ENCODE measurements at places on chromosomes 13 and 19.

DNA sequence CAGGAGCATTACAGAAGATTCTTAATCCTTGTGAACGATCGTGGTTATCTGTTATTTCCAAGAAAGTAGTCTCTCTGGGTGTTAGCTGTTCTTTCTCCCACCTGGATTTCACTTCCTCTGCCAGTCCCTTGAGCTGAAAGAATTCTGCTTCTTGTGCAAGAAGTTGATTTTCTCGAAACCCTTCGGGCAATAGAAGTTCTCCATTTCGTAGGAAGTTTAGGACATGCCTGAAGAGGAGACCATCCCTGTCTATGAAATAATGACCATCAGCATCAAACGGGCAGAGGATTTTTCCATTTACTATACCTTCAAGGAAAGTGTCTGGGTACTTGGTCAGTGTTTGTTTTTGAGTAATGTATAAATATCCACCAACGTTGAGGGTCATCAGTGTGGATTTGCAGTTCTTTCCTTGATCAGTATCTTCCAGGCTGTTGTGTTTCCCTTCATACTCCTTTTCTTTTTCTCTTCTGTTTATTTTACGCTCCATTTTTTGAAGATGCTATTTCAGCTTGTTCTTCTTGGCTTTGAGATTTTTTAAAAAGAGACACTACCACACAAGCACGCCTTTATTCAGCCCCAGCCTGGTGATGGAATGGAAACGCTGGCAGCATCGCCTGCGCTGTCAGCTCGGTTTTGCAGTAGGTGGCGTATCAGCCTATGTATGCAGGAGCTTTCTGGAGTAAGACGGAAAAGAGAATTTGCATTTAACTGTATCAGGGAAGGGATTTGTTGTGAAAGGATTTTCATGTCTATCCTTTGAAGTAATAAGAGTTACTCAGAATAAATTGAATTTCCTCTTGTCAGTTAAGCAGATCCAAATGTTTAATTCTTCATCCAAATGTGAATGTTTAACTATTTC lies 6.5 kb downstream of the KCTD4 start:
- no peak for DNase-seq

- no peak for DNase-seq
Observed at GRCh38 chr13:83907196-83907989, 25.1 kb upstream of the SLITRK1 start.

GRCh38 chr13:101423872-101424271 lies 7.6 kb upstream of the NALCN start:
- no peak for DNase-seq

DNA sequence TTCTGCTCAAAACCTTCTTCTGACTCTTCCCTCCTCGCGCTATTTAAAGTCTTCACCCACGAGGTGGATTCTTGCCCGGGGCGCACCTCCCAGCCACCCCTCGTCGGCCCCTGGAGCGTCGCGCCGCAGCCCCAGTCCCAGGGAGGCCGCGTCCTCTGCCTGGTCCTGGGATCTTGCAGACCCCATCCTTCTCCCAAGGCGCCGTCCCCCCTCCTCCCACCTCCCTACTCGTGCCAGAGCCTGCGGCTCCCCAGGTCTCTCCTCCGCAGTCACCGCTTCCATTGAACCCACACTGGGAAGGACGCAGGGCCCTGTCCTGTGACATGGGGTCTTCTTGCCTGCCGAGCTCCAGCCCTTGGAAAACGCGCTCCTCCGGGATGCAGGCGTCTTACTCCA lies 486 bp downstream of the ZNF808 start:
- no peak for DNase-seq

DNA sequence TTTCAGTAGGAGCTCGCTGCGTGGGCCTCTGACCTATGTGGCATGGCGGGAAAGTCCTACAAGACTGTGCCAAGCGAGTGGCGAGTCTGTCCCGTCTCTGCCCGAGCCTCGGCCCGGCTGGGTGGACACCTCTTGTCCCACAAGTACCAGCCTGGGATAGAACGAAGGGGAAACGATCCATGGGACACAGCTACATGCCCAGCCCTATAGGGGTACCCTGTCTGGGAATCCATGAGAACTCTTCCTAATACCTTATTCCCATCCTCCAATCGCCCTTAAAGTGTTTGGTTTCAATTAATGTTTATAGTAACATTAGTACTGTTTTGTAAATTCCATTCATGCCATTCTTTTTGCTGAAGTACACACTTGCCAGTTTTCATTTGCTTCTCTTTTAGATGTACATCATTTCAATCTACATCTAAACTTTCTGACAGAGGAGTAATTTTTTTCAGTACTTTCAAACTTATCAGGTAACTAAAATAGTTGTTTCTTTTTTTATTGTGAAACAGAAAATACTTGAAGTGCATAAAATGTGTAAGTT lies 667 bp upstream of the ZNF790 start:
- DNase-seq: no peak

- no peak for DNase-seq
Observed at GRCh38 chr19:6777434-6777833, 4.9 kb downstream of the VAV1 start.

- DNase-seq: no peak
Observed at GRCh38 chr13:105678072-105678471, 857.4 kb downstream of the EFNB2 start.

DNA sequence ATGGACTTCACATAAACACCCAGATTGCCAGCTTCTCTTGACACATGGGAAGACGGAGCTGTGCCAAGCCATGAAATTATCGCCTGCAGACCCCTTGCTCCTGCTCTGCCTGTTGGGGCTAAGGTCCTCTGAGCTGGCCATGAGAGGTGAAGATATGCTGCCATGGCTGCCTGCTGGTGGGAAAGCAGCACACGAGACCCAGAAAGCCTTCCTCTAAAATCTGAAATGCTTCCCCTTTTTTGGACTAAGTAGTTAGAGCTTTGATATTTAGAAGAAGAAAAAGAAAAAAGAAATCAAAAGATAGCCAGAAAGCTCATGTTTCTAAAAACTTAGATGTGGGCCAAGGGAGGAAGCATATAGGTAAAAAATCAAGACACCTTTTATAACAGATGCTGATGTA lies 11.2 kb downstream of the WDFY2 start:
- DNase-seq: no peak

DNA sequence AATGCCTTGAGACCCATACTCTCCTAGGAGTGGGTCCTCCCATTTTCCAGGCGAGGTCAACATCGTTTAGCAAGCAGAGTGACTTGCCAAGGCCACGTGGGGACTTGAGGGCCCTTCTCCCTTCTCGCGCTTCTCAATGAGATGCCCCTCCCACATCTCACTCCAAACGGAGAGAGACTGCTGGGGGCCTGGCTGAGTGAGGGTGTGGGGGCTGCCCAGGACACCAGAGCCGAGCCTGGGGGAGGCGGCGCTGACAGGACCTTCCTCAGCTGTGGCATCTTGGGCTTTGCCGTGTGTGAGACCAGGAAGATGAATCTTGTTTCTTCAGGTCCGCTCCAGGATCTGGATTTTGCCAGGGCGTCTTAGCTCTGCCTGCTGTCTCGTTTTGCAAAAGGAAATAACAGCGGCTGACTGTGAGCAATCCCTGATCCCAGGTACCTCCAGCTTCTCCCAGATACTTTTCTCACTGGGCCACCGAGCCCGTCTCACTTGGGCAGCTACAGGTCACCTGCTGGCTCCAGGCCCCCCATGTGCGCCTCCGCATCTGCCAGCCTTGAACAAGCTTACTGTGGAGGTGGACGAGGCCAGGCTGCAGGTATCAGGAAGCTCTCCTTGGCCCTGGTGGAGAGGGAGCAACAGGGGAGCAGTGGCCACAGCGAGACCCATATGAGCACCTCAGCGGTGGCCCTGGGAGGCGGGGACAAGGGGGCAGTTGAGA lies 6.0 kb downstream of the COX6B2 start:
- DNase-seq: no peak

GRCh38 chr13:59715611-59716010 lies 448.1 kb downstream of the DIAPH3 start:
- DNase-seq: no peak

DNA sequence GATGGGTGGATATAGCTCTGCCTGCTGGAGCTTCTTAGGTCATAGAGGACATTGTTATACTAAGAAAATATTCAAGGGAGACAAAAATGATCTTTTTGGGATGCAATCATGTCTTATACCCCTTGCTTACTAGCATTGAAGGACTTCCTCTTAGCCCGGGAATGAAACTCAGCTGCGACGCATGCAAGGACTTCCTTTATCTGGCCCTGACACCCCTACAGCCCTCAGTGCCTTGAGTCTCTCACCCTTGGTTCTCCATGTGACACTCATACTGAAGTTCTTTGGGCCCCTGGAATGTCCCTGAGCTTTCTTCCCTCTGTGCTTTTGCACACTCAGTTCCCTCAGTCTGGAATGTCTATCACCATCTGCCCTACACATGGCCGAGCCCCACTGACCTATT lies 72.5 kb upstream of the MTIF3 start:
- DNase-seq: no peak

DNA sequence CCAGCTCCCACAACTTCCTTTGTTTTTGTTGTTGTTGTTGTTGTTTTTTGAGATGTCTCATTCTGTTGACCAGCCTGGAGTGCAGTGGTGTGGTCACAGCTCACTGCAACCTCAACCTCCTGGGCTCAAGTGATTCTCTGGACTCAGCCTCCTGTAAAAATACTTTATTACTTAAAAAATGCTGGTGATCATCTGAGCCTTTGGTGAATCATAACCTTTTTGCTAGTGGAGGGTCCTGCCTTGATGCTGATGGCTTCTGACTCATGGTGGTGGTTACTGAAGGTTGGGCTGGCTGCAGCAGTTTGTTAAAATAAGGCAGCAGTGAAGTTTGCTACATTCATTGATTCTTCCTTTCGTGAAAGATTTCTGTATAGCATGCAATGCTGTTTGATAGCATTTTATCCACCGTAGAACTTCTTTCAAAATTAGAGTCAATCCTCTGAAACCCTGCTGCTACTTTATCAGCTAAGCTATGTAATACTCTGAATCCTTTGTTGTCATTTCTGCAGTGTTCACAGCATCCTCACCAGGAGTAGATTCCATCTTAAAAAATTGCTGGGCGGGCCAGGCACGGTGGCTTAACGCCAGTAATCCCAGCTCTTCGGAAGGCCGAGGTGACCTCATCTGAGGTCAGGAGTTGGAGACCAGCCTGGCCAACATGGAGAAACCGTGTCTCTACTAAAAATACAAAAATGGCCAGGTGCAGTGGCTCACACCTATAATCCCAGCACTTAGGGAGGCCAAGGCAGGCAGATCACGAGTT lies 18.0 kb downstream of the ARHGAP35 start:
- no peak for DNase-seq

DNA sequence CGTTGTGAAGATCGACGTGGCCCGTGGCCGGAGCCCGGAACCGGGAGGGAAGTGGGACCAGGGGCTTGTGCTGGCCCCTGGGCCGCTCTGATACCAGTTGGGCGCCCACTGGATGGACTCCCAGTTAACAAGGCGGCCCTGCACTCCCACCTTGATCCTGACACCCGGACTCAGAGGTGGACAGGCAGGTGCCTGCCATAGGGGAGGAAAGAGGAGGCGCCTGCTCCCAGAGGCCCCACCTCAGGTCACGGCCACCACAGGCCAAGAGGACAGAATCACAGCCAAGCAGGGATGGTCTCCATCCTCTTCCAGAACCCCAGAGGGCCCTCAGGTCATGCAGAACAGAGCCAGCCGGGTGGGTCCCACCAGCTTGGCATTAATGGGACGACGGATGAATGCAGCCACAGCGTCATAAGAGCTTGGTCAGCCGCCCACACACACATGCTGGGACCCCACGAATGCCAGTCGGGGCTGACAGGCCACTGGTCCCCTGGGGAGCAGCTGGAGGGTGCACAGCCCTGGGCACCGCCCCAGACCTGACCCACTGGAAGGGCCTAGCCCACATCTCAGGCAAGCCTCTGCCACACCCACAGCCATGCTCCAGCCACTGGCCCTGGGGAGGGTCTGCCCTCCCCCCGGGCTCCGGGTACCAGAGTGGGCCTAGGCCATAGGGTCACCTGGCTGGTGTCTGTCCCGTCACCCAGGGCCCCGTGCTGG lies 9.6 kb upstream of the KLF16 start:
- no peak for DNase-seq

GRCh38 chr19:5703819-5704818 lies 14.0 kb downstream of the RPL36 start:
- DNase-seq: no peak

- DNase-seq: no peak
Observed at GRCh38 chr19:3389876-3390371, 23.5 kb downstream of the NFIC start.

- DNase-seq: no peak
Observed at GRCh38 chr13:37109051-37109678, 3.7 kb upstream of the CSNK1A1L start.

GRCh38 chr19:2186071-2186846 lies 22.5 kb downstream of the DOT1L start:
- DNase-seq: no peak

GRCh38 chr19:35220315-35220921 lies 8.1 kb downstream of the FAM187B start:
- DNase-seq: no peak

DNA sequence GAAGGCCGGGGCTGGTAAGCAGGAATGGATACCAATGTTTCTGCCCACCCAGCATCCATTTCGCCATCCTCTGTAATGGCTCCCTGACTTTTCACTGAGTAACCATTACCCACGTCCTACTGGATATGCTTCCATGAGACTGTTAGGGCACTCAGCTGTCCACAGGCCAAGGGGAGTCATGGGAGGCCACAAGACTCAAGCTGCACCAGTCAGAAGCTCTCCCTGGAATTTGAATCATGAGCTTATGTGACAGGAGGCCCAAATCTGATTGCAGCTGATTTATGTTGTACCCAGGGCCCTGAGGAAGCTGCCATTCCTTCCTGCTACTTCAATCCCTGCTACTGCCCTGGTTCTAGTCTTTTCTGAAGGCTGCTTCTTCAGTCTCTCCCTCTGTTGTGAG lies 28.3 kb downstream of the DEDD2 start:
- DNase-seq: no peak

GRCh38 chr13:56670563-56670962 lies 470.2 kb upstream of the PRR20A start:
- no peak for DNase-seq

DNA sequence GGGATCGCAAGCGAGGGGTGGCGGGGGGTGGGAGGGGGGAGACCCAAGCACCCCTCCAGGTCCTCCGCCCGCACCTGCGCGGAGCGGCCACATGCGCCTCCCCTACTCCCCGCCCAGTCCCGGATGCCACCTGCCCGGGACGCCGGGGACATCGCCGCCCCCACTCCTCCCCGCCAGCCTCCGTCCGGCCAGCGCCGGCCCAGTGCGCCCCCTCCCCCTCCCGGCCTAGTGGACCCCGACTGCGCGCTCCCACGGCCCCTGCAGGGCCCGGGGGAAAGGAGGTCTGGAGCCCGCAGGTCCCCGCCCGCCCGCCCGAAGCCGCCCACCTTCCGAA lies 263 bp downstream of the RHPN2 start:
- no peak for DNase-seq

- DNase-seq: no peak
Observed at GRCh38 chr13:113907635-113908617, 44.0 kb upstream of the GAS6 start.

Data from activated T-helper 1 cell treated with anti-CD3 and anti-CD28 coated beads, Interleukin-2, amount 50 U/mL, for 16 hours (primary cell).